T-helper 9 cell (primary cell): ENCODE measurements at places on chromosomes 5 and 9.

GRCh38 chr9:21317956-21318923 is 13.1 kb upstream of the IFNA5 start:
- DNase-seq = no peak

DNA sequence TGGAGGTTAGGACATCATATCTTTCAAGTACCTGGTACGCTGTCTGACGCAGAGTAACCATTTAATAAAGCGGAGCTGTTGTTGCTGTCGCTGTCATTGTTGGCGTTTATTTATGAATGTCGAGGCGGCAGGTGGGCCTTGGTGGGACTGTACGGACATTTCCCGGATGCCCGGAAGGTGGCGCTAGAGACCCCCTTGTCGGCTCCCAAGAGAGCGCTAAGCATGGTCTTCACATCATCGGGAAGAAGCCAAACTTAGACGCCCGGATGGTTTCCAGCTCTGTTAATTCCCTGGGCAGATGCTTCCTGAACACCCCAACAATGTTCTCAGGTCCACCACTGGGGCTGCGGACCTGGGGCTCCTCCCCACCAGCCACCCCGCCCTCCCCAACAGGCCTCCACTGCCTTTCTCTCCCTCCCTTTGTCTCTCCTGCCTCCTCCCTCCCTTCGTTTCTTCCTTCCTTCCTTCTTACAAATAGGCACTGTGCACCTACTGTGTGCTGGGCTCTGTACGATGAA is 54.1 kb downstream of the DUSP1 start:
- peak; percentile 86 for DNase-seq

- DNase-seq = no peak
Observed at GRCh38 chr9:133278161-133279114, 3.4 kb upstream of the ABO start.

GRCh38 chr9:131543141-131543540 is 2.2 kb upstream of the PRRT1B start:
- DNase-seq = no peak

GRCh38 chr5:142584891-142585290 is 101.0 kb downstream of the FGF1 start:
- no peak for DNase-seq

DNA sequence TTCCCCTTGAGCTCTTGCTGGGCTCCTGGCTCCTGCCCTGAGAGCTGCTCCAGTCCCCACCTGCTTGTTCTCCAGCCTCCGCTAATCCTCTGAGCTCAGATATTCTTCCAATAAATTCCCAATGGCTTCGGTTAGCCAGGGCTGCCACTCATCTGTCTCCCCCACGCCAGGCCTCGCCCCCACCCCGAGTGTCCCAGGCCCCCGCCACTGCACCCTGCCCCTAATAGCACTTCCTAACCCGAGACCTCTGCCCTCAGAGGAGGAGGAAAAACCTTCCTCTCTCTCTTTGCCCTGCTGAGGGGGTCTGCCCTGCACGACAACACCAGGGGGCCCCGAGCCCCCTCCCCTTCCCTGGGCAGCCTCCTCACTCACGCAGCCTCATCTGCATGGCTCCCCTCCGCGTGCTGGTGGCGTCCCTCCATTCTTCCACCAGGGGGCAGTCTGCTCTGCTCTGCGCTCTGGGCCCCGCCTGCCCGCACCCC is 5.4 kb upstream of the LCN15 start:
- peak; percentile 43 for DNase-seq

GRCh38 chr5:174667526-174667925 is 56.9 kb upstream of the MSX2 start:
- no peak for DNase-seq
